Frontal cortex (tissue), 4 donors: ENCODE measurements at places on chromosomes 12 and 14. TPM values are rescaled to one million over a fixed set of nuclear protein-coding genes. Genes with fewer than 3 reads are reported as not detected.

CELA1 gene
- total RNA-seq, result not detected

NAV3 gene
- total RNA-seq, result 240 TPM

SLC16A7 gene
- total RNA-seq, result 26.1 TPM

MDGA2 gene
- 39.1 TPM for total RNA-seq

PMEL gene
- total RNA-seq, result not detected

VSX2 gene
- not detected for total RNA-seq

EML5 gene
- total RNA-seq, result 32.6 TPM

SYT1 gene
- 174 TPM for total RNA-seq

DCAF4 gene
- 9.4 TPM for total RNA-seq

FOXN4 gene
- under 0.01 TPM for total RNA-seq

NR1H4 gene
- total RNA-seq, result not detected

NPFF gene
- total RNA-seq, result not detected

KCNH3 gene
- total RNA-seq, result 3.7 TPM

BHLHE41 gene
- 0.41 TPM for total RNA-seq

SDSL gene
- 0.82 TPM for total RNA-seq

VASH1 gene
- total RNA-seq, result 59.9 TPM

CMTM5 gene
- total RNA-seq, result 1.6 TPM

ETFBKMT gene
- 4.5 TPM for total RNA-seq

RHOF gene
- 13.0 TPM for total RNA-seq

BBS10 gene
- 44.8 TPM for total RNA-seq

KLRC2 gene
- total RNA-seq, result 2.0 TPM

B4GALNT1 gene
- total RNA-seq, result 37.5 TPM

VWF gene
- 8.2 TPM for total RNA-seq

KLHDC2 gene
- total RNA-seq, result 137 TPM

GRIP1 gene
- total RNA-seq, result 122 TPM

LAG3 gene
- total RNA-seq, result under 0.01 TPM

KRT5 gene
- not detected for total RNA-seq

PSME1 gene
- total RNA-seq, result 20.4 TPM

MSI1 gene
- total RNA-seq, result 6.9 TPM

KCNK13 gene
- total RNA-seq, result 0.82 TPM

PCK2 gene
- 1.6 TPM for total RNA-seq

CCDC184 gene
- total RNA-seq, result 18.8 TPM

SIX6 gene
- total RNA-seq, result not detected

TAS2R9 gene
- total RNA-seq, result 0.41 TPM

NGDN gene
- total RNA-seq, result 44.4 TPM

BEGAIN gene
- 8.6 TPM for total RNA-seq

RNASE2 gene
- not detected for total RNA-seq

CCDC38 gene
- not detected for total RNA-seq

PLD4 gene
- 3.7 TPM for total RNA-seq
